ENCODE measurements at places on chromosomes 16 and 17.

DNA sequence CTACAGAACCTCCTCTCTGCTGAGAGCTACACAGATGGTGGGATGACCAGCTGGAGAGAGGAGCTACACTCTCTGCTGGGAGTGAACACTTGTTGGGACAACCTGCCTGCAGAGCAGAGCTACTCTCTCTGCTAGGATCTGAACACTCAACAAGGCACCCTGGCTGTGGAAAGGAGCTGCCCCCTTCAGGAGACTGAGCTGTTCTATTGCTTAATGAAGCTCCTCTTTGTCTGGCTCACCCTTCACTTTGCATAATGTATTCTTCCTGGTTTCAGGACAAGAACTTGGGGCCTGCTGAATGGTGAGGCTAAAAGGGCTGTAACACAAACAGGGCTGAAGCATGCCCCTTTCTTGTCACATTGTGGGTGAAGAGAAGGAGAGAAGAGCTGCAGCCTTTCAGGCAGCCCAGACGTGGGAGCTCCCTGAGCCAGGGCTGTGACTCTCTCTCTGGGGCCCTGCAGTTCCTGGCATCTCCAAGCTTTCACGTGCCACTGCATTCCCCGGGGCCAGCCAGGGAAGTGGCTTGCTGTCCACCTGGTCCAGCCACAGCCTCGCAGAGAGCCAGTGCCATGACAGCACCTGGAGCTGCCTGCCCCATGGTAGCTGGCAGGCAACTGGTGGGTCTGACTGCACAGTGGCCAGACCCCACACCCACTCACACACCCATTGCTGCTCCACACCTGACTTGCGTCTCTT, 272.8 kb upstream of the KCNJ16 start:
- DNase-seq, result no peak

DNA sequence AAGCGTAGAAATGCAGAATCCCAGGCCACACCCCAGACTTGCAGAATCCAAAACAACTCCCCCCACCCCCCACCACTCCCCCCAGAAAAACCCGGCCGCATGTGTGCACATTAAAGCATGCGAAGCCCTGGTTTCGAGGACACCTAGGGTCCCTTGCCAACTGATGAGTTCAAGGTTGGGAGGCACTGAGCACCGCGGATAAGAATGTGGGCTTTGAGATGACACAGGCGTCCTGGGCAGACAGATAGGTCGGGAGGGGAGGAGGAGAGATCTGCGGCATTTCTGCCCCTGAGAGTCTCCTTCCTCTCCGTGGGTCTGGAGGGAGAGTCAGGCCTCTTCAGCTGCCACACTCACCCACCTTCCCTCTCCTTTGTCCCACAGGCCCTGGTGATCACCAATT, 98.3 kb downstream of the ABCC1 start:
- no peak for DNase-seq

DNA sequence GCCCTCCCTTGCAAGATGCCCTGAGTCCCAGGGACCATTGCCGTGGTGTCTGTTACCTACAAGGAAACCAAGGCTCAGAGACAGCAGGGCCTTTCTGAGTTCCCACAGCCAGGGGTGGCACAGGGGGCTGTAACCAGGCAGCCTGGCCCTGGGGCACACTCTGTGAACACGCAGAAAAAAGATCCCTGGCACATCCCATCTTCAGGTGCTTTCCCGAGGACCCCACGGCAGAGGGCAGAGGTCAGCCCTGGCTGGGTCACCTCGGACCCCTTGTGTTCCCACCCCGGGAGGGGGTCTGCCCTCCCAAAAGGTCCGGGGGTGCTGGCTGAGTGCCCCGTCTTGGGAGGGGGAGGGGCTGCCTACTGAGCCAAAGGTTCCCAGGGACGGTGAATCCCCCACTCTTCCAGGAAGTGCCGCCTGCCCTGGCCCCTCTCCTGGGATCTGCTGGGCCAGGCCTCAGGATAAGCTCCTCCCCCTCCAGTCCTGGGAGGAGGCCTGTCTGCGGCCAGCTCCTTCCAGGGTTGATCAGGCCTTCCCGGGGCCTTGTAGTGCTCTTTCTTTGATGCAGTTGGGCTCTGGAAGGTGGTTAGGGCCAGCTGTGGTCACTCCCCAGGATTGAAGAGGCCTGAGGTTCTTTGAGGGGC, 8.1 kb downstream of the GLIS2 start:
- no peak for DNase-seq

DNA sequence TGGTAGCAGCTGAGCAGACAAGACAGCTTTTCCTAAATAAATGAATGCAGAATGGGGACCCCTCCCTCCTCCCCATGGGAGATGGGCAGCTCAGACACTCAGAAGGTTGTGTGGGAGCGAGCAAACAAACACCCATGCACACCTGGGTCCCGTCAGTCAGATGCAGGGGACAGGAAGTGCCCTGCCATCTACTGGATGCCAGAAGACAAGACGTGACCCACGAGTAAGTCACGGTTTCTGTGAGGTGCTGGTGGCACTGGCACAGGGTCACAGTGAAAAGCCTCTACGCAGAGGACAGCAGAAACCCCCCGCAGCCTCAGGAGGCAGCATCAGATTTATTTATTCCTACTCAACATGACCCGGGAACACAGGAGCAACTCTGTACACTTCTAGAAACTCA, 8.4 kb downstream of the HBQ1 start:
- DNase-seq, result peak; percentile 57

DNA sequence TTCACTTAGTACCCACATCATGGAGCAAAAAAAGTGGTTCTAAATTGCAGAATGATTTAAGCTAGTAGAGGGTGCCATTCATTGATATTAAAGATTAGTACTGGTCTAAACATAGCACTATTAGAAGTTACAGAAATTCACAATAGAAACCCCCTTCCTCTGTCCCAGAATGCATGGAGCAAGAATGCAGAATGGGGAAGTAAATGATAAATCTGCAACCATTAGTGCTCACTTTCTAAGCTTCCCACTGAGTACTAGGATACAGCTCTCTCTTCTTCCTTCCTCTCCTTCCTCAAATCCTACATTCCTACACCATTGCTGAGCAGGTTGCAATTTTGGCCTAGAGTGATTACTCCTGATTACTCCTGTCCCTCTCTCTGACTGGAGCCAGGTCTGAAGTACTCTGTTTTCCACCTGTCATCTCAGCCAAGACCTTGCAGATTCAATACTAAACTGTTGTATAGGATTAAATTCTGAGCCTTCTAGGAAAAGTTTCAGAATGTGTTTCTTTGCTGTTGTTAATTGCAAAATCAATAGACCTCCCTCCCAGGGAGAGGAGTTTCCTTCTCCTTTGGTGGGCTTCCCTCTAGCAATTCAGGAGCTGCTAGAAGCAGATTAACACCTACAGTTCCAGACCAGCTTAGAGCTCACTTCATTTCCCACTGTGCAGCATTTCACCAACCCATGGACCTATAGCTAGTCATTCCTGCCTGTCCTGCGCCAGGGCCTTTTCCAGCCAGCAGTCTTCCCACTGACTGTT, 165.5 kb upstream of the TBX2 start:
- DNase-seq, result no peak

DNA sequence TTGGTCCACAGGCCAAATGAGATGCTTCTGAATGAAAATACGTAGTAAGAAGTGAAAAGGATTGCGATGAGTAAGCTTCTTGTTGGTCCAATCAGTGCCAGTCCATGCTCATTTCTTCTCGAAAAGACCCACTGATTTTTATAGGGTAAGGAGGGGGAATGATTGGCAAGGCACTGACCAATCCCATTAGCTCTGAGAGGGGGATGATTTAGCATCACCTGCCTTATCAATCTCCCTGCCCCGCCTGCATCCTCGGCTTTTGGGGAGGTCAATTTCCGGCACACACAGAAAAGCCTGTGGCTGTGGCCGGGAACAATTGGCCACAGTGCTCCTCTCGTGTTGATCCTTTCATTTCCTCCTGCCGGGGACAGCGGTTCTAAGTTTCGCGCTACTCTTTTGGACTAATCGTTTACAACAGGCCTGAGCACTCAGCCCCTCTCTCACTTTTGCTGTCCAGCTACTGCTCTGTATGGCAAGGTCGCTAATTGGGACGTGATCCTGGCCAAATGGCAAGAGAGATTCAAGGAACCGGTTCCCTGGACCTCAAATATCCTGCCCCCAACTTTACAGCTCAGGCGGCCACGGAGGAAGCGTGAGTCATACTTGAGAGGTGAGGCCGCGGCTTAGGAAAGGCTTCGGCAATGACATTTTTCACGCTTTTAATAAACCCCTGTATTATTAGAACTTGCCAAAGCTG, 43.1 kb downstream of the TBX4 start:
- DNase-seq, result no peak

DNA sequence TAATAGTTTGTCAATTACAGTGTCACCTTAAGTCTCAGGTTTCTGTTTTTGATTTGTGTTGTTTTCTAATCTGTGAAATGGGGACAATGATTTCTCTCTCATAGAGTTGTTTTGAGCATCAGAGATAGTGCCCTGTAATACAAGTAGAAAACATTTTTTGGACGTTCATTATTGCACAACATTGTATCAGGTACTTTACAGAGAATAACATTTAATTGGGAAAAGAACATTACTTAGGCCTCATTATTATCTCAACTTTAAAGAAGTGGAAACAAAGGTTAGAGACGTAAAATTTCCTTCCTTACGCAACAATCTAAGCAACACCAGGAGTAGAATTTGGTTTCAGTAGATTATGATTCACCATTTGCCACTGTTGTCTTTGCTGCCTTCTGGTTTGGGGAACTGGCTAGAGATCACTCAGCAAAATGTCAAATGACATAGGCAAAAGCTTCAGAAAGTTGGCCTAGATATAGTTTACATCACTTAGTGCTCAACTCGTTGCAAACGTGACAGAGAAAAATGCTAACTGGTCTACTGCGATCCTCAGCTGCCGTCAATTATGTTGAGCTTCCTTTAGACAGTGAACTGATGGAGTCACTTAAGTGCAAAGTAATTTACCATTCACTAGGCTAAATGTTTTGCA, 1026.8 kb downstream of the CDH11 start:
- no peak for DNase-seq

DNA sequence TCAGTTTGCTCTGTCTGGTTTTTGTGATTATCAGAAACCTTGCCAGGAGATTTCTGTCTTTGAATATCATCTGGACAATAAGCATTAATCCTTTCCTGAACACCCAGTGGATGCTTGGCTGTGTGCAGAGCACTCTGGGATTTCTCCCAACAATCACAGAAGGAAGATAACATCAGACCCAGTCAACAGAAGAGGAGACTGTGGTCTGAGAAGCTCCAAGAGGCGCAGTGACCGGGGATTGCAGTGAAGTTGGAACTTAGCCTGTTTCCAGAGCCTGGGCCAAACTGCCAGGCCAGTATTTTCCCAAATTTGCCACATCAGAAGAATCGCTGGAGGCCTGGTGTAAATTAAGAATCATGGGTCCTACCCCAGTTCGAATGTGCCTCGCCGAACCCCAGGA, 264.7 kb downstream of the C16orf95 start:
- no peak for DNase-seq

GRCh38 chr17:40352237-40352778, 12.2 kb downstream of the GJD3 start:
- DNase-seq, result no peak

GRCh38 chr17:59513934-59514841, 51.2 kb upstream of the DHX40 start:
- no peak for DNase-seq

DNA sequence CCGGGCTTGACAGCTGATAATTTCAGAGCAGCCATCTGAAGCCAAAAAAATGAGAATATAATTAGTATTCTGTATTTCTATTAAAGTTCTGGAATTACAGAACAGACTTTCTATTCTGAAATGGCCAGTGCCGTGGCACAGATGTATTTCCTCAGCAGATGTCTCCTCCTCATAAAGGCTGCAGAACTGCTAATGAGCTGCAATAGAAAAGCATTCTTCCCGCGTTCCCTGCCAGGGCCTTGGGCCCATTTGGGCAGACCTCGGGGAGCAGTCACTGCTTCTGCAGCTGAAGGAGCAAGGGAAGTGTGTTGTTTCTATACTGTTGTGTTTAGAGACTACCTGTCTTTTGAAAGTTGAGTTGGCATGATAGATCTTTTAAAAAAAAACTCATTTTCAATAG, 152.6 kb upstream of the CACNG5 start:
- DNase-seq, result no peak

GRCh38 chr17:81298991-81299738, 4.1 kb upstream of the SLC38A10 start:
- DNase-seq, result no peak

- DNase-seq, result no peak
Measured at GRCh38 chr17:38660097-38661025, 14.4 kb downstream of the EPOP start.

DNA sequence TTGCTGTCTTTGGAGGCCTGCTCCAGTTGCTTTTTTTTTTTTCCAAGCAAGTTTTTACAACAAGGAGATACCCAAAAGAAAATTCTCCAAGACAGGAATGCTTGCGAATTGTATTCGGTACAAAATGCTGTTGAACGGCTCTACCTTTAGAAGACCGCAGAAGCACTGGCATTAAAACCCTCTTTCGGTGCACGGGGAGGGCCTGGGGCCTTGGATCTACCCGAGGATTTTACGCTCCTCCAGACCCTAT, 1.3 kb upstream of the HELZ start:
- no peak for DNase-seq

DNA sequence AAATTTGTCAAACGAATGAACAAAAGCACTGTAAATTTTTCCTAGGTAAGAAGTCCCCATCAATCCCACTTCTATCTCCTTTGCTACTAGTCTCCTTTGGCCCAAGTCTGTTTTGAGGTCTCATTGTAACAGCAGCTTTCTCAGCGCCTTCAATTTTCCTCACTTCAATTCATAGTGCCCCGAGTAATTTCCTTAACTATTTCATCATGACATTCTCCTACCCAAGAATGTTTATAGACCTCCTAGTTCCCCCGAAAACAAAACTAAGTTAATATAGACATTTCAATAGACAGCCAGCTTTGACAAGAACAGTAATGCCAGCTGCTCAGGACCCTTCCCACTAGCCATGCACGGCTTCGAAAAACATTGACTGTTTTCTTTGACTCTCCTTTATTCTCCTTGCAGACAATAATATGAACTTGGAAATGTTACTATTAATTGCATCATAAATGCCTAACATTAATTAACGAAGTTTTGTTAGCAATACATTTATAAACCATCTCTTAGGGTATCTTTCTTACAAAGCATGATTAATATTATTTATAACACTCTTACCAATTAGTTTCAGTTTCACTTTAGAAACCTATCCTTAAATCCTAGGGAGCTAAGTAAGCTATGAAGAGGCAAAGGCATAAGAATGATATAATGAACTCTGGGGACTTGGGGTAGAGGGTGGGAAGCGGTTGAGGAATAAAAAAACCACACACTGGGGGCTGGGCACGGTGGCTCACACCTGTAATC, 22.8 kb downstream of the GLG1 start:
- DNase-seq, result no peak

GRCh38 chr17:58268774-58269556, 11.8 kb downstream of the MPO start:
- DNase-seq, result no peak

DNA sequence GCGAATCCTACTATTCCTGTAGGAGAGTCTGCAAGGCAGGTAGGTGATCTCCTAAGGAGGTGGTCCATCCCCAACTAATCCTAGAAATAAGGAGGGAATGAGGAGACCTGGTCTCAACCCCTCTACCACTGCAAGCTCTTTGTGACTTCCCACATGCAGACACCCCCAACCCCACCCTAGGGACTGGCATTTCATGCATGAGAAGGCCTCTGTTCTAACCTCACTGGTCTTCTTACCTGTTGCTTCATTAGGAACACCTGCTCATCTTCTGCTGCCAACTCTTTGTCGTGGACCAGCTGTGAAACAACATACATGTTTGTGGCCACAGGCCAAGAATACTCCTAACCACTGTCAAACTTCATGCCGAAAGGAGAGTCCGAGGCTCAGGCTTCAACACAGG, 22.6 kb downstream of the DYNC1LI2 start:
- DNase-seq, result no peak

GRCh38 chr17:71464241-71464640, 656.6 kb upstream of the SOX9 start:
- DNase-seq, result no peak
